GM23338 (cell line): ENCODE measurements at places on chromosomes 2 and 18. TPM values are rescaled to one million over a fixed set of nuclear protein-coding genes. Genes with fewer than 3 reads are reported as not detected.

GDF7 gene
- 0.19 and 0.52 TPM in 2 replicates for total RNA-seq

NEU2 gene
- total RNA-seq: not detected in 2 replicates

DCDC2C gene
- total RNA-seq: not detected in 2 replicates

SLC25A12 gene
- total RNA-seq: 10.7 and 14.8 TPM in 2 replicates

FAM124B gene
- total RNA-seq: 6.8 and 6.9 TPM in 2 replicates

KRTCAP3 gene
- 6.6 and 15.8 TPM in 2 replicates for total RNA-seq
